Activated CD4-positive, alpha-beta T cell treated with anti-CD3 and anti-CD28 coated beads for 48 hours (primary cell): ENCODE measurements at places on chromosomes 1 and 21.

GRCh38 chr1:236288620-236288976, 6.8 kb upstream of the ERO1B start:
- DNase-seq, result no peak

DNA sequence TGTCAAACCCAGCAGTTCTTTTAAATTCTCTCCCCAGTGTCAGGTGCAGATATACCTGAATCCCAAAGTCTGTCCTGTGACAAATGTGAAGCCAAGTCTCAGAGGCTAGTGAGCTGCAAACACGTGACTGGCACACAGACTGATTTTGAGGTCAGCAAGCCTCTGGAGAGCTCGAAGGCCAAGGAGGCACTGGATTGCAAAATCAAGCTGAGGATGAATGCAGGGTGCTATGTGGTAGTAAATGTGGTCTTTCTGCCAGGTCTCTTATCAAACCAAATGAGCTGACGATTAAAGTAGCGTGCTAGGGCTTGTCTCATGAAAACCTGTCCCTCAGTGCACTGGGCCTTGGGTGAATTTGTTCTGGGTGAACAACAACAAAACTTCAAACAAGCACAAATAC, 20.6 kb downstream of the GPR3 start:
- no peak for DNase-seq

DNA sequence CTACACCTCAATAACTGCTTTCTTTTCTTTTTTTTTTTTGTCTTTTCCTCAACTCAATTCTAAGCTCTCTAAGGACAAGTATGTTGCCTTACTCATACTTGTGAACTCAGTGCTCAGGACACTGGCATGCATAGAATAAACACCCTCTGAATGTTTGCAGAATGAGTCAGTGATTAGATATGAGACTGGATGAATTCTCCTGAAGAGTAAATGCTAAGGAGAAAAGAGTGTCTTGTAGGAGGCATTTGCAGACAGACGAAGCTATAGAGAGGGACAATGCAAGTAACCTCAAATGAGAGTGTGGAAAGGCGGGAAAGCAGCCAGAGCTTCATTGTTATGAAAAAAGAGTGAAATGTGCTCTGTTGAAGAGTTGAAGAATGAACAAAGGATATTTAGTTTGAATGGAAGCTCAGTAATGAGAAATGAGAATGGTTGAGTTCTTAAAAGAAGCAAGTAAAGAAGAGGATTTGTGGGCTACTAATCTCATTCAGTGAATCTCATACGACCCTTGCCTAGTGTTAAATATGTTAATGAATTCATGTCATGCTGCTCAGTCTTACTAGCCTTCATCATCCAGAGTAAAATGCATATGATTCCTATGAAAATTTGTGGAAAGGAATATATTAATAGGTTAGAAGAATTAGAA, 166.1 kb upstream of the DPYD start:
- no peak for DNase-seq

GRCh38 chr1:117060441-117061317, 553 bp downstream of the TTF2 start:
- DNase-seq, result no peak

GRCh38 chr1:244852694-244853093, 11.6 kb downstream of the HNRNPU start:
- no peak for DNase-seq

GRCh38 chr1:106952776-106953175, 103.7 kb upstream of the PRMT6 start:
- DNase-seq, result no peak

DNA sequence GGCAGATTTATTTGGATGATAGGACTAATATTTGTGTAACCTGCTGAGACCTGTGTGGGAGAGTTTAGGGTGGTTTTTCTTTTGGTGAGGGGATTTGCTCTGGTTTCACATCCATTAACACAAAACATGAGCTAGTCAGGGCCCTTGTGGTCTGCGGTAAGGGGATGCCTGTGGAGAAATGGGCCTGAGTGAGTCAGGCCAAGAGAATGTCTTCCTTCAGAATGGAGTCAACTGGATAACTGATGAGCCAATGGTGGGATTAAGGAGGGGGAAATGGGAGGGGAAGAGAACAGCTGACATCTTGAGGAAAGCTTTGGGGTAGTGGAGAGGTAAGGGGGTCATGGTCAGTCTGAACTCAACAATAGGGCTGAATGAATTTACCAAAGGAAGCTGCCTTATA, 13.9 kb downstream of the WNT2B start:
- no peak for DNase-seq

DNA sequence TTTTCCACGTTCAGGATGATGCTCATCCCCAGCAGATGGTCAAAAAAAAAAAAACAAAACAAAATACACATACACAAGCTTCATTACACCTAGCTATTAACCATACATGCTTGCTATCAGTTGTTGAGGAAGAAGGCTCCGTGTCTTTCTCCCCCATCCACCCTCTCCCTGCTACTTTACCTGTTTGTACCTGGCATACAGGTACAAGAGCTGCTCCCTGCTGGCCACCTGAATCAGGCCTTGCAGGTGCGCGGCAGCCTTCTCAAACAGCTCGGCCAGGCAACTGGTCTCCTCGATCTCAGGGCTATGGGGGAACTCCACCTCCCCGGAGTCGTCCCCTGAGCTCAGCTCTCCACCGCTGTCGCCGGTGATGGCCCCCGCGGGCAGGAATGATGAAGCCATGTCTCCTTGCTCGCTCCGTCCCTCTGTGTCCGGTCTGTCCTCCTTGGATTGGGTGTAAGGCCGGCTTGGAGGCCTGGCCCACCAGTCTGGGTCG, 464 bp downstream of the ACBD6 start:
- no peak for DNase-seq

- DNase-seq, result no peak
Measured at GRCh38 chr1:190649553-190649952, 171.9 kb upstream of the BRINP3 start.

DNA sequence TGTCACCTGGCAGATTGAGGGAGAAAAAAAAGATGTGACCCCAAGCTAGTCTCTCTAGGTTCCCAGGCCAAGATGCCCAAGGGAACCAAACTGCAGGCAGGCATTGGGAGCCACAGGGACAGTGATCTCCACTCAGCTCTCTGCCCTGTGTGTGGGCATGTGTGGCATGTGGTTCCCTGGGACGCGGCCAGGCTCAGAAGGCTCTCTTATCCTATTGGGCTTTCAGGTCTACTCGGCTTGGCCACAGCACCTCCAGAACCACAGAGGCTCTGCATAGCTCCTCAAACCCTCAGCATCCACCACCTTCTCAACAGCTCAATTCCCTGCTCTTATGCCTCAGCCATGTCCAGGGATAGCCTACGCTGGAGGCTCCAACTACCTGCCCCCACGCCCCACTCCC, 22.0 kb downstream of the IQGAP3 start:
- no peak for DNase-seq

GRCh38 chr1:64537942-64538341, 68.0 kb downstream of the CACHD1 start:
- peak; percentile 20 for DNase-seq

DNA sequence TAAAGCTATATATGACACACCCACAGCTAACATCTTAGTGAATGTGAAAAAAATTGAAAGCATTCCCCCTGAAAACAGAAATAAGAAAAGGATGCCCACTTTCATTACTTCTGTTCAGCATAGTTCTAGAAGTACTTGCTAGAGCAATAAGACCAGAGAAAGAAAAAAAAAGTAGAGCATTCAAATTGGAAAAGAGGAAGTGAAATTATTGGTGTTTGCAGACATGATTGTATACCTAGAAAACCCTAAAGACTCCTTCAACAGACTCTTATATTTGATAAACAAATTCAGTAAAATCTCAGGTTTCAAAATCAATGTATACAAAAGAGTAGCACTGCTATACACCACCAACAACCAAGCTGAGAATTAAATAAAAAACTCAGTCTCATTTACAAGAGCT, 1461.0 kb downstream of the AMY1C start:
- DNase-seq, result no peak

- no peak for DNase-seq
Measured at GRCh38 chr1:3219005-3219790, 150.2 kb downstream of the PRDM16 start.

DNA sequence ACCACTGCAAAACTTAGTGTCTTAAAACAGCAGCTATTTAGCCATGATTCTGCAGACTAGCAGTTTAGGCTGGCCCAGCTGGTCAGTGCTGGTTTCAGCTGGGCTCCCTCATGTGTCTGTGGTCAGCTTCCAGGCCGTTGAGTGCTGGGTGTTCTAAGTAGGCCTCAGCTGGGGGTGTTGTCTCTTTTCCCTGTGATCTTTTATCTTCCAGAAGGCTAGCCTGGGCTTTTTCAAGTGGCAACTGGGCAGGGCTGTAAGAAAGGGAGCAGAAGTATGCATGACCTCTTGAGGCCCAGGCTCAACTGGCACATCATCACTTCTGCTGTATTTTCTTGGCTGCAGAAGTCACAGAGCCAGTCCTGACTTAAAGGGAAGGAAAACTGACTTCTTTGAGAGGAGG, 136.1 kb downstream of the KIF26B start:
- DNase-seq, result no peak

GRCh38 chr1:33710967-33711366, 152.9 kb upstream of the HMGB4 start:
- DNase-seq, result no peak

DNA sequence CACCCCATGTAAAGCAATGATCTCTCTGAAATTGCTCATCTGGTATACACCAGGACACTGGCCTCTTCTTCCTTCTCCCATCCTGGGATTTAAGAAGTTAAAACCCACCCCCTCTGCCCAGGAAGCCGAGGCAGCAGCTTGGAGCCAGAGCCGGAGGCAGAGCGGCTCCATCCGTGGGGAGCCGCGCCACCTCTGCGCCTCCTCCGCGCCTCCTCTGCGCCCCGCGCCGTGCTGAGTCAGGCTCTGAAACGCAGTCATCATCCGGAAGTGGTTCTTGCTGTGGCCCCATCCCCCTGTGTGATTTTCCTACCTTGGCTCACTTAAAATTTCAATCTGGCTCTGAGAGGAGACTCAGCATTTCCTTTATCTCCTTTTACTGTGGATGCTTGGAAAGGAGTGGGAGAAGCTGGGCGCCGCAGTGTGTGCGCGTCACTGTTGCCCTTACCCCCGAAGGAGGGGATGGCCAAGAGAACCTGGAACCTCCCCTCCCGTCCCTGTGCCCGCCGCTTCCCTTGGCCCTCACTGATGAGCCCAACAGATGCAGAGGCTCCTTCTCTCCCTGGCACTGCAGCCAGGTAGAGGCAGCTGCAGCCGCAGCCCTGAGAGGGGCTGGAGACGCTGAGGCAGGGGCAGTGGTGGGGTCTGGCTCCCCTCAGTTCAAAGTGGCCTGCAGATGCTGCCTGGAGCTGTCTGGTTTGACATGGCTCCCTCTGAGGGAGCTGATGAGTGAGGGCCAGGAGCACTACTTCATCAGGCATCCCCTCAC, 15.3 kb upstream of the NPHP4 start:
- no peak for DNase-seq

- DNase-seq, result no peak
Measured at GRCh38 chr1:215637041-215637573, 70.0 kb downstream of the KCTD3 start.

GRCh38 chr1:55716610-55717009, 501.4 kb upstream of the USP24 start:
- DNase-seq, result no peak

DNA sequence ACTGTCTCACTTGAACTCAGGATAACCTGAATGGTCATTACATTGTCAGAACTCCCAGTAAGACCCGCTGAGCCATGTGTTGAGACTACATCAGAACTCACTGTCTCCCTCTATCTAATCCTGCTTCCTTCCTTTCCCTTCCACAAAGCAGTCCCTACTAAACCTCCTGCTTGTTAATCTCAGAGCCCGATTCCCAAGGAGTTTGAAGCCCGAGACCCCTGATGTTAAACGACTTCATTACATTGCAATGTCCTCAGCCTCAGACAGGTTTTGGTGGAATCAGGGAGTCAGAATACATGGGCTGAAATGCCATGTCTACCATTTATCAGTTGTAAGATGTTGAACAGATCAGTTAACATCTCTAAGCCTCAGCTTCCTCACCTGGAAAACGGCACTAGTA, 682.4 kb downstream of the ADGRL2 start:
- DNase-seq, result no peak

- peak; percentile 52 for DNase-seq
Measured at GRCh38 chr1:161763522-161764098, 2.5 kb upstream of the ATF6 start.

DNA sequence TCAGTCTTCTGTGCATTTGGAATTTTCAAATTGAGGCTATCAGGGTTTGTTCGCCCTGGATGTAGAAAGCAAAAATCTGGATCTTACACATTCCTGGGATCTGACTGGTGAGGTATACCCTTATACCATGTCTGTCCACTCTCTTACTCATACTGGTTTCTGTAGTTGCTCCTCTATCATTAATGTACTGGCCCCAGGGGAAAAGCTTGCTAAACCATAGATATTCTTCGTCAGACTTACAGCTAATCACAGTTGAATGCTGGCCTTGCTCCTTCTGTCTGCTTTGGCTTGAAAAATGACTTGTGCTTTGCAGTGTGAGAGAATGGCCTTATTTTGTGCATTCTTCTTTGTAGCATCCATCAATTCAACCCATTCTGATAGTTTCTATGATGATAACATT, 30.5 kb downstream of the TBCE start:
- no peak for DNase-seq

DNA sequence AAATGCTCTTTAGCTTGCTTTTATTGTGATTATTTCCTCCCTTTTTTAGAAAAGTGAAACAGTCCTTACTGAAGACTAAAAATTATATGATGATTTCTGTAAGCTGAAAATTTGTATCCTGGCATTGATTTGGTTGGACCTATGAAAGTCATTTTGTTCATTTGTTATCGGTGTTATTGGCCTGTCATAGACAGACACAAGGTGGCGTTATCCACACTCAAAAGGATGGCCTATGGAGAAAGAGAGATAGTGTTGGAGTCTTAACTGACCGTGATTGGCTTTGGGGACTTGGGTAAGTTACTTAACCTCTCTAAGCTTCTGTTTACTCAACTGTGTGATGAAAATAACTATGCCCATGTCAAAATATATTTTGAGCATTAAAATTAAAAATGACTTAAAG, 203.6 kb upstream of the CHODL start:
- peak; percentile 3 for DNase-seq
